NCI-H524 (cell line): ENCODE measurements at places on chromosomes 12 and 14.

- DNase-seq: no peak
Measured at GRCh38 chr12:111437816-111438454, 32.2 kb downstream of the SH2B3 start.

- DNase-seq: no peak
Measured at GRCh38 chr14:23939607-23940326, 13.8 kb upstream of the DHRS4 start.

- DNase-seq: no peak
Measured at GRCh38 chr14:89549381-89550125, 132.5 kb upstream of the FOXN3 start.

DNA sequence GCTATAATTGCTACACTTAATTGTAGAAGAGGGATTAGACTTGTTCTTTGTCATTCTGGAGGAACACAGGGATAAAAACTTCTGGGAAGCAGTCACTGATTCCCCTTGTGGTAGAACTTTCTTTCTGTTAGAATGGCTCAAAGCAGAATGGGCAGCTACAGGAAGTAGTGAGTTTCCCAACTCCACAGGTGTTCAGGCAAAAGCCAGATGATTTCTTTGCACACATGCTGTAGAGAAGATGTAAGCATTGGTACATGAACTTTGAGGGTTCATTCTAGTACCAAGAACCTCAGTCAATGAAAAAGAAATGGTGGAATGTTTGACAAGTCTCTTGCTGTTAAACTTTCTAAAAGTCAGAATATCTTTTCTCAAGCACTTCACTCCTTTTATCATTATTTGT lies 4.3 kb downstream of the NDUFA9 start:
- no peak for DNase-seq

GRCh38 chr14:105269405-105269804 lies 21.1 kb downstream of the BTBD6 start:
- DNase-seq: no peak

DNA sequence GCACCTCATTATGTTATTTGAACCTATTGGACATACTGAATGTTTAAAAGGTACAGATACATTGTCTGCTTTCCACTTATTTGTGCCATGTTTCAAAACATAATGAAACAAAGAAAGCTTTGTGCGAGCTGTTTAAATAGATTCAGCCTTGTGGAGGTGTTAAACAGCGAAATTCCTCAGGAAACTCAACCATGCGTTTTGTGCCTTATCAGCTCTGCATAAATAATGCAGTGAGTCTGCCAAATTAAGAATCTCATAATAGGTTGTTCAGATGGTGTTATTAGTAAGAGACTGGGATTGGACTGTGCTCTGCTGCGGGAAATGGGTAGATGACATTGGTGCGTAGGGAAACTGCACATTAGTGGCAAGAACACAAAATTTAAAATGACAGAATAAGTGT lies 163.7 kb upstream of the CLEC14A start:
- DNase-seq: no peak

DNA sequence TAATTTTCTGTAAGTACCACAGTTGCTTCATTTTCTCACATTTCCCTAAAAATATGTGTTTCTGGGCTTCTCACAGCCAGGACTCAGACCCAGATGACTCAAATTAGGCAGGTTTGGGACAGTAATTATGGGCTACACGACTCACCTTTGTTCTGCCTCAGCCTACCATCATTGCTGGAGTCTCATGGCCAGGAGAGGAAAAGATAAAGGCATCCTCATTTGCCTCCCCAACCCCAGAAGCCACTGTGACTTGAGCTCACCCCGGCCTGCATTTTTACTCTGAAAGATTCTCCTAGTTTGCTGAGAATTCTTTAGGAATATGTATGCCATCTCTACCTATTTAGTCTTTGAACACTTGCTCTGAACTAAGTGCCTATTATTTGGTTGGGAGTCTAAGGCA lies 207.8 kb downstream of the PAWR start:
- no peak for DNase-seq
